ENCODE measurements at places on chromosomes 4 and X. TPM values are rescaled to one million over a fixed set of nuclear protein-coding genes. Genes with fewer than 3 reads are reported as not detected.

RXFP1 gene
- total RNA-seq, result not detected

GRCh38 chr4:184163813-184164212, 53.9 kb downstream of the ENPP6 start:
- no peak for DNase-seq

DNA sequence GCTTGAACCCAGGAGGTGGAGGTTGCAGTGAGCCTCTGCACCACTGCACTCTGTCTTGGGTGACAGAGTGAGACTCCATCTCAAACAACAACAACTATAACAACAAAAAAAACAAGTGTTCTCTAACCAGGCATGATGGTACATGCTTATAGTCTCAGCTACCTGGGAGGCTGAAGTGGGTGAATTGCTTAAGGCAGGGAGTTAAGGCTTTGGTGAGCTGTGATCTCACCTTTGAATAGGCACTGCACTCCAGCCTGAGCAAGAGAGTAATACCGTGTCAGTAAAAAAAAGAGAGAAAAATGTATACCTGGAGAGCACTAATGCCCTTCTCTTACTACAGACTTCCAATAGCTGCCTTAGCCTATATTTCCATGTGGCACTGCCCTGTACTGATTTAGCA, 18.9 kb upstream of the USP9X start:
- no peak for DNase-seq

DNA sequence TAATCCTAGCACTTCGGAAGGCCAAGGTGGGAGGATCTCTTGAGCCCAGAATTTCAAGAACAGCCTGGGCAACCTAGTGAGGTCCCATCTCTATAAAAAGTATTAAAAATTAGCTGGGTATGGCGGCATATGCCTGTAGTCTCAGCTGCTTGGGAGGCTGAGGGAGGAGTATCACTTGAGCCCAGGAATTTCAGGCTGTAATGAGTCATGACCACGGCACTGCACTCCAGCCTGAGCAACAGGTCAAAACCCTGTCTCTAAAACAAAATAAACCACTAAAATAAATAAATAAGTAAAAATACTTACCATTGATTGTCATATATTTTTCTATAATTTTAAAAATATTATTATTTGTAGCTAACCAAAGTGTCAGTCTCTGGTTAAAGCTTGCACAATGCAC, 315.6 kb upstream of the SMIM31 start:
- DNase-seq, result no peak

DNA sequence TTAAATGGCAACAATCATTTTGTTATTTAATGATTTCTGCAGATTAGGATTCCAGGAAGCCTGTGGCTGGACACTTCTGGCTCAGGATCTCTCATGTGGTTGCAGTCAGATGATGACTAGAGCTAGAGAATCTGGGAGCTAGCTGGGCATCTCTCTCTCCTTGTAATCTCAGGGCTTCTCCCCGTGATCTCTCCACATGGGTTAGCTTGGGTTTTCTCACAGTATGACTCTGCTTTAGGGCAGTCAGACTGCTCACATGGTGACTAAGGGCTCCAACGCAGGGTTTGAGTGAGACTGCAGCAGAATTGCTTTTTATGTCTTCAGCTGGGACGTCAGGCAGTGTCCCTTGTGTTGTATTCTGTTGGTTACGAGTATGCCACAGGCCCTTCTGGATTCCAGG, 361.4 kb downstream of the CBLL2 start:
- DNase-seq, result no peak

DNA sequence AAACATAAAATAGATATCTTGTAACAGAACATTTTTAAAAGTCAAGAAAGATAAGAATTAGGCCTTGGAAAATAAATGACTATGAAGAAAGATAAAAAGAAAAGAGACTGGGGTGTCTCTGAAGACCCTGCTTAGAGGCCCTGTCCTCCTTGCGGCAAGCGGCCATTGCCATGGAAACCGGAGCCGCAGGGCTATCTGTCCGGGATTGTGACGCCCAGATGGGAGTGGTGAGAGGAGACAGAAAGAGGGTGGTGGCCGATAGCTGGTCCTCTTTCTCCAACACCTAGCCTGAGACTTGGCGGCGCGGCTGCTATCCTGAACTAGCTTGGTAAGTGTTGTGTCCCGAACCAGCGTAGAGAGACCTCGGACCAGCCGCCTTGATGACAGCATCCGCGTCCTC, at the start of gene DUSP21:
TSS of gene DUSP21 (plus strand) at position 269 of the 400 bp plus-strand sequence. CDS start at position 381, 112 bp downstream.
- no peak for DNase-seq
